ENCODE measurements at places on chromosomes 1 and 21.

- H3K27me3 ChIP-seq: no peaks in the 10 kb centered on the region
- no peak for DNase-seq
- H3K4me1 ChIP-seq: no peaks in the 10 kb centered on the region
- no peak overlapping the region for H3K4me3 ChIP-seq
- H3K27ac ChIP-seq: no peak overlapping the region
These were observed 1044.0 kb upstream of the ADGRL4 start for GRCh38 chr1:80050523-80050922.

- DNase-seq: no peak
- H3K36me3 ChIP-seq: no peaks in the 10 kb centered on the region
- no peaks in the 10 kb centered on the region for H3K27me3 ChIP-seq
- H3K4me3 ChIP-seq: no peak overlapping the region
- H3K4me1 ChIP-seq: no peaks in the 10 kb centered on the region
- H3K27ac ChIP-seq: no peak overlapping the region
These were observed 158.5 kb downstream of the TSEN15 start for GRCh38 chr1:184210031-184210430.

DNA sequence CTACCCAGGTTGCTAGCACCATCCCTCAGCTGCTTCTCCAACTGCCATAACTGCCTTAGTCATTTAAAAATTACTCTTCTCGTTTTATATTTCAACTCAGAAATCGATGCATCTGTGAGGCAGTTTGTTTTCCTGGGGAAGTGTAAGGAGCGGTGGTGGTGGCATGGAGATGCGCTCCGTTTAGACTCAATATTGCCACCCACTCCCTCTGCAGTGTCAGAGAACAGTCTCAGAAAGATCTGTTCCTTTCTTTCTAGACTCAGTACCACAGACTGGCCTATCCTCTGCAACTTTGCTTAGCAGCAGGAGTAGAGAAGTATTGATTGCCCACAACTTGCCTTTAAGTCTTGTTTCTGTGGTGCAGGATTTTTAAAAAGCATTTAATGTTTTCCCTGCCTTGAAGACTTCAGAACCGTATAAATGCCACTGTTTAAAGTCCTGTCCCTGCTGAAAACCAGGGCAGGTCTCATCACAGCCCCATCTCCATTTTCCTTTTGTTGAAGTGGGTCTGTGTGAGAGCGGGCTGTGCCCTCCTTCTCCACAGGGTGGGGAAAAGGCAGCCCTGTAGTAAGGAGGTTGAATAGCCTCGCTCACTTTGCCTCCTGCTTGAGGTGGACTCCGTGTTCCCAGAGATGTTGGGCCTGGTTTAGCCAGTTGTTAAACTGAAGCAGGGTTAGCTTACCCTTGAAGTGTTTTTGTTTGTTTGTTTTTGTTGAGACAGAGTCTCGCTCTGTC, 105.2 kb downstream of the NFIA start:
- no peak for DNase-seq
- H3K4me1 ChIP-seq: 0 out of 2 replicates have a peak, but pooled peaks cover 2% of the 10 kb centered on the region
- no peaks in the 10 kb centered on the region for H3K27me3 ChIP-seq

DNA sequence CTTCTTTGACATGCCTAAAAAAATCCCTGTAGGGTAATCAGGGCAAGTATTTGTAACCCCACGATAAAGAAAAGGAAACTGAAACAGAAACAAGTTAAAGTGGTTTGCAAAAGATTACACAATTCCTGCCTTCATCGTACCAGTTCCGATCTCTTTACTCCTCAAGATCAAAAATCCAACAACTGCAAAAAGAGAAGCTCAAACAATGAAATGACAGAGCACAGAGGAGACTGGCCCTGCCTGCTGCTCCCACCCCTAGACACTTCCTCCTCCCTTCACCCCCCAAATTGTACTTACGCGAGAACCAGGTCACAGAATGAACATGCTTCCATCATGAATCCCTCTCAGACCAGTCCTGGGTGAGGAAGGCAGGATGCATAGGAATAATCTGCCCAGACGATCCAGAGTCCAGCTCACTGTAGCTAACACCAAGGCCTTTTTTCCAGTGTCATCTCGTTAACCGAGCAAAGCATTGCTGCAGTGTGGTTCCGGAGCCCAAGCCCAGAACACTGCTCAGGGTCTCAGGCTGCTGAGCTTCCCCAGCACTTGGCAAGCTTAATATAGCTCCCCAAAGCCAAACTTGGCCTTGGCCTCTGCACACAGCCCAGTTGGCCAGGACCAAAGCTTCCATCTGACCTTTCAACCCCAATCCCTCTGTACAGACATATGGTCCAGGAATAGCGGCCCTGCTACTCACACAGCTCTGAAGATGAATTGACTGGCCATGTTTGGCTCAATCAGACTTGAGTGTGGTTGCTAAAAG, 20.3 kb downstream of the RXRG start:
- H3K36me3 ChIP-seq: no peaks in the 10 kb centered on the region
- no peak overlapping the region for H3K4me3 ChIP-seq
- H3K4me1 ChIP-seq: no peaks in the 10 kb centered on the region
- H3K27ac ChIP-seq: no peak overlapping the region

DNA sequence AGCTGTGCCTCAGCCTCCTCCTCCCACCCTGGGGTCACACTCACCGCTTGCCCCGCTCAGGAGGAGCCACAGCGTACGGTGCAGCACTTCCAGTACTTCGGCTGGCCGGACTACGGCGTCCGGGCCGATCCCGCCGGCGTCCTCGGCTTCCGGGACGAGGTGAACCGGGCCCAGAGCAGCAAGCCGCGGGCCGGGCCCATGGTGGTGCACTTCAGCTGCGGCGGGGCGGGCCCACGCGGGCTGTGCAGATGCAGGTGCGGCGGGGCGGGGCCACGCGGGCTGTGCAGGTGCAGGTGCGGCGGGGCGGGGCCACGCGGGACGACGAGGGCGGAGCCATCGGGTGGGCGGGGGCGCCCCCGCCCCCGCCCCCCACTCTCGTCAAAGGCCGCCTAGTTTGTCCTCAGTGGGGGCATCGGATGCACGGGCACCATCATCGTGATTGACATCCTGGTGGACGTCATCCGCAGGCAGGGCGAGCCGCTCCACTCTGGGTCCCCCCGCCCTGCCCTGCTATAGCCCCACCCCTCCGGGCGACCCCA, 5.5 kb downstream of the RNF223 start:
- no peaks in the 10 kb centered on the region for H3K36me3 ChIP-seq
- no peak overlapping the region for H3K27ac ChIP-seq
- DNase-seq: no peak

GRCh38 chr1:224640018-224640417, 23.9 kb downstream of the CNIH3 start:
- no peak overlapping the region for H3K27ac ChIP-seq
- no peak overlapping the region for H3K4me3 ChIP-seq
- no peak for DNase-seq
- no peaks in the 10 kb centered on the region for H3K36me3 ChIP-seq
- no peaks in the 10 kb centered on the region for H3K27me3 ChIP-seq

DNA sequence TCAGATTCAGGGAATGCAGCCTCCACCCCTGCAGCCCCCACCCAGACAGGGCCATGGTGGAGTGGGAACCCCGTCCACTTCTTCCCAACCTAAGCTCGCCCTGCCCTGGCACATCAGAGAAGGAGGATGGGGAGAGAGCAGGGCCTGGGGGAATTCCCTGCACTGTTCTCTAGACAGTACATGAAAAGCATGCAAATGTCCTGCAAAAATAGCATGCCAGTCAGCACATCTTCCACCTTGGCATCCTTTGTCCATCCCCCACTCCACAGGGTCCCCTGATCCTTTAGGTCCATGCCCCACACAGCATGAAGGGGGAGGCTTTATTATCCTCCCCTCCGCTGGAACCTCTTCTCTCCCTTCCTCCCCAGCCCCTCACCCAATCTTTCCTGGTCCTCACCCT, 35.0 kb upstream of the RD3 start:
- DNase-seq: no peak
- no peak overlapping the region for H3K27ac ChIP-seq
- no peak overlapping the region for H3K4me3 ChIP-seq
- H3K27me3 ChIP-seq: no peaks in the 10 kb centered on the region

GRCh38 chr1:22854688-22855565, 117.7 kb downstream of the LACTBL1 start:
- peaks cover 11% of the 10 kb centered on the region for H3K4me1 ChIP-seq
- H3K36me3 ChIP-seq: no peaks in the 10 kb centered on the region
- no peak for DNase-seq
- H3K27ac ChIP-seq: no peak overlapping the region
- no peaks in the 10 kb centered on the region for H3K27me3 ChIP-seq
- no peak overlapping the region for H3K4me3 ChIP-seq

DNA sequence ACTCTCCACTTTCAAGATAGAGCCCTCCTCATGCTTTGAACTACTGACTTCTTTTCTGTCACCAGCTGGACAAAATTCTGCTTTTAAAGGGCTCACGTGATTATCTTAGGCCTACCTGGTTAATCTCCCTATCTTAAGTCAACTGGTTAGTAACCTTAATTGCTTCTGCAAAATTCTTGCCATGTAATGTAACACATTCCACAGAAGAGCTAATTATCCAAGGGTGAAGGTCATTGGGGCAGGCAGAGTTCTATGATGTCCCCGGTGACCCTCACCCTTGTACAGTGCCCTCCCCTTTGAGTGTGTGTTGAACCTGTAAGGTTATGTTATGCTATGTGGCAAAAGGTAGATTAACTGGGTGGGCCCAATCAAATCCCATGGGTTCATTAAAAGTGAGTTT, 25.2 kb upstream of the FOXE3 start:
- DNase-seq: no peak
- no peak overlapping the region for H3K27ac ChIP-seq
- no peaks in the 10 kb centered on the region for H3K4me1 ChIP-seq
- H3K4me3 ChIP-seq: no peak overlapping the region

DNA sequence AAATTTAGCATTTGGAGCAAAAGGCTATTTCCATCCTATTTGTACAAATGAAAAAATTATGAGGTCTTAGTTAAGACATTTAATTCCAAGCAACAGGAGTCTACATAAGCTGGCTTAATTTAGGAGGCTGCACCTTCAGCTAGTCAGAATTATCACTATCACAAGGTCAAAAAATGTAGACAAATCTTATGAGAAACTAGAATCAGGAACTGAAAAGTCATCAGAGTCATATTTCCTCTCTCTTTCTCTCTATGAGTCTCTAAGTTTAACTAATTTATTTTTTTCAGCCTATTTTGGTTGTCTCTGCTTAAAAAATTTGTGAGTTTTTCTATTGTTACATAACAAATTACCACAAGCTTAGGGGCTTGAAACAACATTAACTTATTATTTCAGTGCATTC, 807.1 kb upstream of the PRMT6 start:
- H3K27me3 ChIP-seq: no peaks in the 10 kb centered on the region
- no peak for DNase-seq
- no peaks in the 10 kb centered on the region for H3K4me1 ChIP-seq
- H3K27ac ChIP-seq: no peak overlapping the region

GRCh38 chr1:229859026-229859425, 208.0 kb upstream of the GALNT2 start:
- H3K4me3 ChIP-seq: no peak overlapping the region
- no peak for DNase-seq
- peaks cover 5% of the 10 kb centered on the region for H3K4me1 ChIP-seq
- H3K27ac ChIP-seq: no peak overlapping the region
- no peaks in the 10 kb centered on the region for H3K36me3 ChIP-seq
- H3K27me3 ChIP-seq: no peaks in the 10 kb centered on the region

GRCh38 chr1:182196897-182197870, 135.7 kb upstream of the ZNF648 start:
- no peak for DNase-seq
- H3K36me3 ChIP-seq: no peaks in the 10 kb centered on the region
- H3K4me3 ChIP-seq: no peak overlapping the region
- no peaks in the 10 kb centered on the region for H3K27me3 ChIP-seq
- H3K27ac ChIP-seq: no peak overlapping the region
- H3K4me1 ChIP-seq: no peaks in the 10 kb centered on the region

- H3K36me3 ChIP-seq: no peaks in the 10 kb centered on the region
- H3K27ac ChIP-seq: no peak overlapping the region
- no peak for DNase-seq
- H3K27me3 ChIP-seq: no peaks in the 10 kb centered on the region
- no peak overlapping the region for H3K4me3 ChIP-seq
These were observed 267.0 kb downstream of the NUF2 start for GRCh38 chr1:163588796-163589195.

DNA sequence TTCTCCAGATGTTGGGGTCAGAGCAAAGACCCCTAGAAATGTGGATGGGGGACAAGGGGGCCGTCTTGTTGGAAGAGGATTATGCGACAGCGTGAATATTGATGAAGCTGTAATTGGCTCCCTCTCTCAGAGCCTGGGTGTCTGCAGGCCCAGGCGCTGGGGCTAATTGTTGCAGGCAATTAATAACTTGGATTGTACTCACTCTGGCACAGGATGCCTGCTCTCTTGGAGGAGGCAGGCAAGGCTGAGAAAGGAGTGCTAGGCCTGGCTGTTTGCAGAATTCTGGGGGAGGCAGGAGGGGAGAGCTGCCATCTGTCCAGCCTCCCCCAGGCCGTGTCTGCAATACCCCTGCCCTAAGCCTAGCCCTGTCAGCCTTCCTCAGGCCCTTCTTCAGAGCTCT, 4.1 kb upstream of the DISP3 start:
- no peaks in the 10 kb centered on the region for H3K4me1 ChIP-seq
- H3K4me3 ChIP-seq: no peak overlapping the region
- no peaks in the 10 kb centered on the region for H3K36me3 ChIP-seq

DNA sequence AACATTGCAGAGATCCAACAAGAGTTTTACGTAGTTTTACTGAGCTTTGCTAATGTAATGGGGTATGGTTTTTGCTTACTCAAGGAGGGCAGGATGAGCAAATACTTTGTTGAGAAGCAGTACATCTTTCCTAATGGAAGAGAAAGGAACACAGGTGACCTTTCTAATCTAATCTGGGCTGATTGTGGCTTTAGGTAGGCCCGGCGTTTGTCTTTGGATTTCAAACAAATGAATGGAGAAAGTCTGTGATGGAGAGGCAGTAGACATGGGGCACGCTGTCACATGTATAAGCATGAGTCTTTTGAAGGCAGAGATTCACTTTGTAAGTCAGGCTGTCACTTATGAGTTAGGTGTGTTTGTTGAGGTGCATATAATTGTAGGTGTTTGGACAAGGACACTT, 1.7 kb downstream of the PLEKHM2 start:
- H3K27ac ChIP-seq: no peak overlapping the region
- no peaks in the 10 kb centered on the region for H3K4me1 ChIP-seq
- DNase-seq: no peak
- H3K4me3 ChIP-seq: no peak overlapping the region
- no peaks in the 10 kb centered on the region for H3K36me3 ChIP-seq

DNA sequence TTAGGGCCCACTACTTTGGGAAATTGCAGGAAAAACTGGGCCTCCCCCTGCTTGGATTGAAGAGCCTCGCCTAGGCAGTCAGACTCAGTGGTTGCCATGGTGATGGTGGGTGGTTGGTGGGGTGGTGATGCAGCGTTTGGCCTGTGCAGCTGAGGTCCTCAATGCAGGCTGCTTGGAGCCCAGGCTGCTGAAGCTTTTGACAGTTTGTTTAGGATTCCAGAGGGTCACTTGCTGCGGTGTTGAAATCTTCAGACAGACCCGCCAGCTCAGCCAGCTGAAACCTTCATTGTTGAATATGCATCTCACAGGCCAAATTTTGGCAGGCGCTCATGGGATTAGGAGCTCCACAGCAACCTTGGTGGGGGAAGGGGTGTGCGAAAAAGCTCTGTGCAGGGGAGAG, 67.9 kb downstream of the CACNA1E start:
- no peak overlapping the region for H3K27ac ChIP-seq
- no peak for DNase-seq
- H3K36me3 ChIP-seq: no peaks in the 10 kb centered on the region
- H3K4me3 ChIP-seq: no peak overlapping the region
- H3K27me3 ChIP-seq: no peaks in the 10 kb centered on the region
